ENCODE measurements at places on chromosomes 12 and 14.

DNA sequence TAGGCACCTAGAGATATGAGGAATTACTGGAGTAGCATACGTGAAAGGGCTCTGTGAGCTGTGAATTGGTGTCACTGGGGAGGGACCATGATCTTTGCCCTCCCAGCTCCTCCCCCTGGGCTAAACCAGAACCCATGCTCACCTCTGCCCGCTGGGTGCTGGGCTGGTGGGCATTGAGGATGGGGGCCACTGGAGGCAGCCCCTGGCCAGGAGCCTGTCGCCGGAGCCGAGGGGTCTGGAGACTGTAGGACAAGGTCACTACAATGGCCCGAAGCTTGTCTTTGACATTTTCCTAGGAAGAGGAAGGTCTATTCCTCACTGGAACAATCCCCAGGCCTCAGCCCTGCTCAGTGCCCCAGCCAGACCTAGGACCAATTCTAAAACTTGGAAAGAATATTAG is 11.6 kb downstream of the ITGA7 start:
- DNase-seq: no peak

DNA sequence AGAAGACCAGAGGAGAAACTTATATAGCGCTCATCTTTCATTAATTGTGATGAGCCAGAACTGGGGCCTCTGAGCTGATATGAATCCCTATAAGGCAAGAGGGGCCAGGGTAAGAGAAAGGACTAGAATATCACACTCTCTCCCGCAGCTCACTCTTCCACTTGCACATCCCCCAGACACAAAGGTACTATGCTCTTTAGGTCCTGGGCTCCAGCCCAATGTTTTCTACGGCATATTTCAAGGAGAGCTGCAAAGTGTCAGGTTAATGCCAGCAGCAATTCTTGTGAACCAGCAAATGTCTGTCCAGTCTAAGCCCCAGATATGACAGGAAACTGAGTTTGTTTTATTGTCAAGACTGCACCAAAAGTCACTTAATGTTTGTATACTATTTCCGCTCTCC is 29.4 kb downstream of the PPP2R5E start:
- no peak for DNase-seq

GRCh38 chr12:4819654-4820053 is 90.1 kb upstream of the KCNA1 start:
- no peak for DNase-seq

- no peak for DNase-seq
These were observed 83.6 kb downstream of the CCDC92 start for GRCh38 chr12:123888989-123889388.

DNA sequence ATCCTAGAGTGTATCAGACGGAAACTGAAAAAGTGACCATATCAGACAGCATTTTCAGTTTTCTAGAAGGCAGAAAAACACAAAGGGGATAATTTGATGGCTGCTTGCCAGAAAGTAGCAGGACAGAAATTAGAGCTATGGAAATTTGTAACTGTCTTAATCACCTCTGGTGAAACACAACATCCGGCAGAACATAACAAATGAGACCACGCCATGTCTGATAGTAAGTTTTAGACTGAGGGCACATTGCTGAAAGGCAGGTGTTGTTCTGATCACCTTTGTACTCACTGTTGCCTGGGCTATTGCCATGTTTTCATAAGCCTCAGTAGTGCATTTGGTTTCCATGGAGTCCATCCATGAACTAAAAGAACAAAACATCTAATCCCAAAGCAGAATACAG is 290.3 kb downstream of the PAWR start:
- no peak for DNase-seq

- DNase-seq: no peak
These were observed 28.6 kb upstream of the PTPRO start for GRCh38 chr12:15293731-15294130.

Data from stimulated activated CD8-positive, alpha-beta memory T cell treated with anti-CD3 and anti-CD28 coated beads, Interleukin-15, amount 100 ng/mL, for 48 hours (primary cell).